ENCODE measurements at places on chromosomes 2 and 18.

GRCh38 chr2:112674229-112674628 is 28.5 kb downstream of the SLC20A1 start:
- peak; percentile 95 for DNase-seq

DNA sequence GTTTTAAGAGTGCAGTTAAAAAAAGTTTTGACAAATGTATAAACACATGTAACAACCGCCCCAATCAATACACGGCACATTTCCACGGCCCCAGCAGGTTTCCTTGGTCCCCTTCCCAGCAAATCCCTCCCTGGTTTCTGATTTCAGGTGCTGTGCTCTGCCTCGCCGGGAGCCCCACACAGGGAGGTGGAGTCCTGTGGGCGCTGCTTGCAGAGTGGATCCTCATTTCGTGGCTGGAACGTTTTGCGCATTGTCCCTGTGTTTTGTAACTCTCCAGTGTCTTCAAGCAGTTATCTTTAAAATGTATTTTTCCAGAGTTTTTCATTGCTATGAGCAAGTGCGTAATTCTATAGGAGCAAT is 124.8 kb downstream of the GALR1 start:
- DNase-seq, result no peak

- DNase-seq, result no peak
These were observed 208.9 kb upstream of the TNP1 start for GRCh38 chr2:217068677-217069250.

DNA sequence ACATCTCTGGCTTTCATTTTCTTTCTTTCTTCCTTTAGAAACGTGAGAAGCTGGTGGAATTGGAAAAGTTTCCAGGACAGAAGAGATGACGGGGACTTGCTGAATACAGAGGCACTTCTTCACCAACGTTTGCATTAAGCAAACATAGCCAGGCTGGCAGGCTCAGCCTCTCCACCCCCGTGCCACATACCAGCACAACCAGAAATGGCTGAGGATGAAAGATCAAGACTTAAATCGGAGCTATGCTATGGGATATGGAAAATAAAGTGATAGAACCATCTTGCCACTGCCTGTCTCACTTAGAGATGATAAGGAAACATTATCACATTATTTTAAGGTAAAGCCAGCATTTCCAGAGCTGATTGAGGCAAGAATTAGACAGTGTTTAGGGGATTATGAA is 483.3 kb downstream of the BCL11A start:
- DNase-seq, result no peak

DNA sequence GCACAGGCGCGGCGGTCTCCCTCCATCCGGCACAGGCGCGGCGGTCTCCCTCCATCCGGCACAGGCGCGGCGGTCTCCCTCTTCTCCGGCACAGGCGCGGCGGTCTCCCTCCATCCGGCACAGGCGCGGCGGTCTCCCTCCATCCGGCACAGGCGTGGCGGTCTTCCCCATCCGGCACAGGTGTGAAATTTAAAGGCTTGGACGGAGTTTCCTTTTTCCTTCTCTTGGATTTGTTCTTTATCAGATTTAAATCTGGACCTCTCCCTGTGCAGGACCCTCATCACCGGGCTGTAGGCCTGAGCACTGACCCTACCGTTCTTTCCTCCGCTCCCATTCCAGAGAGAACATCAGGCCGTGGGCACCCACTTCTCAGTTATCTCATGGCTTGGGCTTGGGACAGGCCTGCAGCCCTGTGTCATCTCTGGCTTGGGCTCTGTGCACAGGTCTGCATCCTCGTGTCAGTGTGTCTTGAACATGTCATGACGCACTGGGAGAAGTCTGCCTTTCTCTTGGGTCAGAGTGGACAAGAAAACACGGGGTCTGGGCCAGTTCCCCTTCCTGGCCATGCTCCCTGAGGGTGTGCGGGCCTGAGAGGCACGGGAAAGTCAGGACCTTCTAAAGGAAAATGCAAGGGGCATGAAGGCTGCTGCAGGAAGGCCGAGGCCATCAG is 53.9 kb upstream of the PXDN start:
- DNase-seq, result no peak

Data from Kasumi-1 (cell line).